ENCODE measurements at places on chromosomes 5 and 9.
A peak's percentile ranks its signal among the peaks of the same experiment; 100 is the strongest.

GRCh38 chr5:36402512-36402906 lies 100.8 kb upstream of the RANBP3L start:
- DNase-seq: no peak

DNA sequence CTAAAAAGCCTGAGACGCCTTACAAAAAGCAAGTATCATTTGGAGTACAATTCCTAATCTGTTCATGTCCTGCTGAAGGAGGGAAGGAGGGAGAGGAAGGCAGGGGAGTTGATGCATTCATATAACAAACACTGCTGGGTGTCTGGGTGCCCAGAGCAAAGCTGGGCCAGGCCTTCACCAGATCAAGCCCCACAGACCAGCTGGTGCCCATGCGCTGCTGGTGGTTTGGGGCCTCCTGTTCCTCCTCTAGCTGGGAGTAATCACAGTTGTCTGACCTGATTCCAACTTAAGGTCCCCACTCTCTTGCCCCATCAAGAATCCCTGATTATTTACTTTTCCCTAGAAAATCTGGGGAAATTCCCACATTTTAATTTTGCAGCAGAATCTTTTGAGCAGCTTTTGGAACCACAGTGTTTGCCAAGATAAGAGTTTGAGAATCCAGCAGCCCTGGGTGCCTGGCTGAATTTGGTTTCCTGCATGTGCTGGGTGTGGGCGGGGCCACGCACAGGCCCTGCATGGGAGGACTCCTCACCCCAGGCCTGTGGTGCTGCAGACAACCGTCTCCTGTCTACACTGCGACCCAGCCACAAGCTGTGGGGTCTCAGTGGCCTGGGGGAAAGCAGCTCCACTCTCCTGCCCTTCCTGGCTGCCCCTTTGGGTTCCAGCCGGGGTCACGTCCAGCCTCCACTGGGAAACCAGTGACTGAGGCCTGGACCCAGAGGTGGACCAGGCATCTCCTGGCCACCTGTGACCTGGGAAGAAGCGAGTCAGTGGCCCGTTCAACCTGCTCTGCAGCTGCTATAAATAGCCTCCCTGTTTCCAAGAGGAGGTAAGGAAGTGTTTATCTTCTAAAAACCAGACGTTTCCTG lies 47.5 kb downstream of the NEURL1B start:
- DNase-seq: no peak

GRCh38 chr9:34454571-34455065 lies 3.8 kb downstream of the FAM219A start:
- no peak for DNase-seq

DNA sequence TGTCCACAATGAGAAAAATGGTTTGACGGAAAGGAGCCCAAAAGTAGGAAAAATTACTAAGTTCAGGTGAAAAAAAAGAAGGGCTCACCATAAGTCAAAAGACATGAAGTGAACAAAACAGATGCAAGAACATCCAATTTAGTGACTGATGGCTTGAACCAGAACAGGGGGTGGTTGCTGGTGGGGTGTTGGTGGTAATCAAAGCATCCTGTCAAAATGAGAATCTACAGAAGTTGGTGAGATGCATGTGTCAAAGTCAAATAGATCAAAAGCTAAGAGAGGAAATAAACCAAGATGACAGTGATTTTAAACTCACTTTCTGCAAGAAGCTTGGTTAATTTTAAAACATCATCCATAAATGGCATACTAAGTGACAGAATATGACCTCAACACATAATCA lies 117.4 kb downstream of the MLLT3 start:
- no peak for DNase-seq

DNA sequence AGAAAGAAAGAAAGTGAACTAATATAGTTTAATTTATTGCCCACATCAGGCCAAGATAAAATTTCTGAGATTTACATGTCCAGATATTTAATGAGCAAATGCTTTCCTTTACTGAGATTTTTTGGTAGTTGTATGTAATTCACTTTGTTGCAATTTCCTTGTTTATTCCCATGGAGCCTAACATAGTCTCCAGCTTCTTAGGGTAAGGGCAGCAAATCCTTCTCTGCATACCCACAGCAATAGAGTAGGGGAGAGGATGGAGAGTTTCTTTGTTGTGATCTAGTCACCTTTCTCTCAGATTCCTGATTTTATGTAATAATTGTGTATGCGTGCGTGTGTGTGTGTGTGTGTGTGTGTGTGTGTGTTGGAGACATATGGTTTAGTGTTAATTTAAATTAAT lies 51.6 kb upstream of the DPYSL3 start:
- no peak for DNase-seq

GRCh38 chr5:149421372-149421685 lies 42.2 kb upstream of the IL17B start:
- DNase-seq: no peak

- DNase-seq: peak; percentile 1
Measured at GRCh38 chr5:42423285-42424165, at the start of gene GHR. GHR (plus strand) TSS chr5:42423439; CDS start chr5:42565875, 142,436 bp downstream.

- no peak for DNase-seq
Measured at GRCh38 chr9:91295357-91295756, 66.4 kb downstream of the AUH start.

DNA sequence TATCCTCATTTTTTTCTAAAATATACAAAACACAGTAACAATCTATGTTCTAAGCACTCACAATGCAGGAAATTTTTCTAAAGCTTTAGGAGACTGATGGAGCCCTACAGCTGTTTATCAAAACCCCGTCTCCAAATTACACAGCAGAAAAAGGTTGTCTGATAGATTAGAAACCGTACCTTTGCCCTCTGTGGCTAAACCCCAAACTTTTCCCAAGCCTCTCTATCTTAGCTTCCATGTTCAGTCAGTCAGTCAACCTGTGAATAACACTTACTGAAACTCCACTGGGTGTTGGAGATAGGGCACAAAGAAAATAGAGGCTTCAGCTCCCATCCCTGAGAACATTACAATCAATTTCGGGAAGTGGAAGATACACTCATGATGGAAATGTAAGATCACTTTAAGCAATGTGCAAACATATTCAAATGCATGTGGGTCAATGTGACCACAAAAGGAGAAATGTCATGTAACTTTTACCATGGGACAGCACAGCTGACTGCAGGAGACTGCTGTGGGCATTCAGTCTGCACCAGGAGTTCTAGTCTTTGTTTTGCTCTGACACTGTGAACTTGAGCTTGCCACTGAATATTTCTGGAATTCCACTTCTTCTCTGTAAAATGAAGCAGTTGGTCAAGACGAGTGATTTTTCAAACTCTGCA lies 279.5 kb upstream of the PIK3R1 start:
- DNase-seq: no peak

GRCh38 chr5:105167092-105167491 lies 1604.5 kb upstream of the NUDT12 start:
- no peak for DNase-seq

DNA sequence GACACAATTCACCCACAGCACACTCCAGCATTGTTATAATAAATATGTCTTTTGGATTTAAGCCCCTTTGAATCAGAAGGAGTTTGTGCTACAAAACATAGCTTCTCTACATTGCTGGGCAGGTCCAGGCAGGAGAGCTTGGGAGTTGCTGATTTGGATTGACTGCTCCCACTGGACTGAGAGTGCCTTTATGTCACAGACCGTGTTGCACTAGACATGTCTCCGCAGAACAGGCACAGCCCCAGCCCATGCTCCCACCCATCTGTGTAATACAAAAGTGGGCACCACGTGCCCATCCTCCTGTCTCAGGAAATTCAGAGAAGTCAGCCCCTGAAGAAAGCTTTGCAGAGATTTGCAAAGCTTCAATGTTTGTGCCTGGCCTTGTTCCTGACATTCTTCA lies 117.1 kb downstream of the MED10 start:
- no peak for DNase-seq

GRCh38 chr5:149348518-149348917 lies 3.2 kb downstream of the GRPEL2 start:
- no peak for DNase-seq

DNA sequence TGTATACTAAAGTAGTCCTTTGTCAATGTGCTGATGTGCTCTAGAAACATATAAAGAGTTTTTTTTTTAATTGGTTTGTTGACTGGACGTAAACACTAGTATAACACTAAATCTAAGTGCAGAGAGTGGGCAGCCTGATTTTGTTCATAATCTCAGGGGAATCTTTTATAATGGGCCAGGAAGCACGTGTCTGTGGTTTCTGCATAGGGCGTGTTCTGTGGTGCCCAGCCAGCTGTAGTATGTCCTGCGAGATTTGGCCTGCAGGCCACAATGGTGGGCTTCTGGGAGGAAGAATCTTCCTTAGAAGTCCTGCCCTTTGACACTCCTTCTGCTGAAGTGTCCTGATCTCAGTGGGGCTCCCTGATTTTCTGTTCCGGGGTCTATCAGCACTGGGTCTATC lies 49.0 kb upstream of the DHFR start:
- DNase-seq: no peak
